ENCODE measurements at places on chromosomes 4 and X.

GRCh38 chrX:119899125-119899524 lies 3.4 kb downstream of the AKAP14 start:
- no peak for DNase-seq

- no peak for DNase-seq
These were observed 34.2 kb upstream of the ARX start for GRCh38 chrX:25049971-25050370.

GRCh38 chr4:77074381-77074831 lies 1.4 kb downstream of the CCNI start:
- no peak for DNase-seq

DNA sequence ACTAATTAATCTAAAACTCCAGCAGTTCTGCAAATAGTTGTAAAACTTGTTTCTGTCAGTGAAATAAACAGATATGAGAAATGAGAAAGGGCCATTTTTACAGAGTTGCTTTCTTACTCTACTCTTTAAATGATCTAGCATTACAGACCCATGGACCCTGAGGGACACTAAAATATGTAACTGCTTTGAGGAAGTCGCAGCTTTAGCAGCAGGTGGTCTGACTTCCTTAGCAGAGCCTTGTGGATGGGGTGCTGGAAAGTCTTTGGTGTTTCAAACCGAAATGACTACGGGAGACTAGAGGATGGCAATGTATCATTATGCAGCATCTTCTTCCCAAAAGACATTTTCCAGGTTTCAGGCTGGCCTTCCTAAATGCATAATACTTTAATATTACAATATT lies 18.7 kb downstream of the SHISA3 start:
- no peak for DNase-seq

DNA sequence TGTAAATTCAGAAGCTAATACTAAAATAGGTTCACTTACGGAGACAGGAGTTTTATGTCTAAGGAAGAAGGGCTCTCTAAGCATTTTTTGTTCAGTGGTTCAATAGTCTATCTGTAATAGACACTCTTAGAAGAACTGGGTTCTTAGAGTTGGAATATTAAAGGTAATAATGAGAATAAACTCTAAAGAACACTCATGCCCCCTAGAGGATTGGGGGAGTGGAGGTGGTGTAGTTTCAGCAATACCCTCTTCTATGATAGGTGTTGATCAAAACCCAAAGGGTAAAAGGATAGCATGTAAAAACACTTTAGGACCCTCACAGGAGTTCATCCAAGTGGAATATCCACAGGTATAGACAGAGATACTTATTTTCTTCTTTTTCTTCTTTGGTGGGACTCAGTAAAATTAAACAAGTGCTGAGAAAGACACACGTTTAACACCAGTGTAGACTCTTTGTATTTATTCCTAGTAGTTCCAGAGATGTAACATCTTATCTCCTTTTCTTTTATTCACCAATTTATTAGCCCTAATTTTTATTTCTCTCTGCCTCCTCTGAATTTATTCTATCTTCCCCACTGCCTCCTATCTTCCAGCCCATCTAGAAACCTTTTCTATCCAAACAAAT lies 25.7 kb upstream of the MND1 start:
- DNase-seq = peak; percentile 58

- DNase-seq = no peak
These were observed 20.6 kb downstream of the SH3D19 start for GRCh38 chr4:151304755-151305154.

DNA sequence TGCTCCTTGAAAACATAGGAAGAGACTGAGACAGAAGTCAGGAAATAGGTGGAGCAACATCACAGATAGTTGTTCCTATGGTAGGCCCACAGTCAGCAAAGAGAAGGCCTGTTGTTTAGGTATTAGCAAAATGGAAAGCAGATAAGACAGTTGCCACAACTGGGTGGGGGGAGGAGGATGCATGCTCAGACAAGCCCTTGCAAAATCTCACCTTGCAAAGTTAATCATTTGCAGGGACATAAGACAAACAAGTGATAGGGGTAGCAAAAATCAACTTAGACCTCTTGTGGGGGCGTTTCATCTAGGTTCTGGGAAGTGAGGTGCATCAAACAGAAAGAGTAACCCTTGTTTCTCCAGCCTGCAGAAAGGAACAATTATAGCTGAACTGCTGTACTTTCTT lies 30.7 kb downstream of the SERPINA7 start:
- DNase-seq = no peak

GRCh38 chrX:2391869-2392606 lies 108.7 kb downstream of the DHRSX start:
- DNase-seq = no peak

DNA sequence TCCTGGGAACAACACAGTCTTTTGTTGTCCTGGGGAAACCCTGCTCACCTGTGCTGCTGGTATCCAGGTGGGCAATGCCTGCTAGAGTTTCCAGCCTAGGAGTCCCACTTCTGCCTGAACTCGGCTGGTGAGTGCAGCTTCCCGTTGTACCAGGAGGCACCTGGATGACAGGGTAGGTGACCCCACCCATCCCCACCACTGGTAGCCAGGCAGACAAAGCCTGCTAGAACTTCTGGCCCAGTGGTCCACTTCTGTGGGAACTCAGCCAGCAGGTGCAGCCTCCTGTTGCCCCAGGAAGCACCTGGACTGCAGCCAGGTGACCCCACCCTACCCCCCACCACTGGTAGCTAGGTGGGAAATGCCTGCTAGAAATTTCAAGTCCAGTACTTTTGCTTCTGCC lies 9.7 kb upstream of the TCEAL2 start:
- DNase-seq = no peak

- DNase-seq = no peak
These were observed 814 bp upstream of the LOC101059915 start for GRCh38 chrX:71666240-71667223.

DNA sequence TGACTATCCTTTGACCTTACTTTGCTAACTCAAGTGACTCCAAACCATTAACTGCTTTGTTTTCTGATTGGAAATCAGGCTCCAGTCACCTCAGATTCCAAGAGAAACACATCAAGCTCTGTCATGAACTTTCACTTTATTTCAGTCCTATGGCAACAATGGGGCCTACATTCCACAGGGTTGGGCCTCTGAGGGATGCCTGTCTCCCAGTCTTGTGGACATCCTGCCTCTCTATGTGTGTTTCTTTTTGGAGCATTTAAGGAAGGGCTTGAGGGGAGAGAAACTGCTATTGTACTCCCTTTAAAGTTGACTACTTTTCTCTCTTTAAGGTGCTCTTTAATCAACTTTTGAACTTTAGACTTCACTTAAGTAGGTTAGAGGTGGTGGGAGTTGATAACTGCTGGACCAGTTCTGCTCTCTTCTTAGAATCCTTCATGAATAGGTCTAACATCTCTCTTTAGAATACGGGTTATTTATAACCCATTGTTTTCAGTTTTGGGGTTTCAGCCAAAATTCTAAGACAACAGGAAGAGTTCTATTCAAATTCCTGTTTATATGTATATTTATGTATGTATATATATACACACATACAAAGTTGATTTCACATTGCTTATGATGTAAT lies 274.3 kb upstream of the NR3C2 start:
- no peak for DNase-seq

DNA sequence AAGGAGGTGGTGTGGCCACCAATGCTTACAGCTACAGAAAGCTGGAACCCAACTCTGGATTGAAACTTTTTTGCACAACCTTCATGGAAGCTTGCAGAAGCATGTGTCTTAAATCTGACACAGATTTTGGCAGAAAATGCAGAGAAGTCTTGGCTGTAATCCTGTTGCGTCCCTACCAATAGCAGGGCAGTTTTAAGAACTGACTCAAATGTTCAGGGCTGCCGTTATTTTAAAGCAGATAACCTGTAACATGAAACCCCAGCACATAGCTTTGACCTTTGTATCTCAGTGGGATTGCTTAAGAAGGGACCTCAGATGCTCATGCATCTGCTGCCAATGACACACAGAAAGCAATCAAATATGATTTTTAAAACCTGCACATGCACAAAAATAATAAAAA lies at the start of gene VEGFD:
Gene VEGFD (minus strand): TSS at position 110 of the 400 bp plus-strand sequence. CDS start 467 bp downstream, outside the sequence.
- DNase-seq = no peak

DNA sequence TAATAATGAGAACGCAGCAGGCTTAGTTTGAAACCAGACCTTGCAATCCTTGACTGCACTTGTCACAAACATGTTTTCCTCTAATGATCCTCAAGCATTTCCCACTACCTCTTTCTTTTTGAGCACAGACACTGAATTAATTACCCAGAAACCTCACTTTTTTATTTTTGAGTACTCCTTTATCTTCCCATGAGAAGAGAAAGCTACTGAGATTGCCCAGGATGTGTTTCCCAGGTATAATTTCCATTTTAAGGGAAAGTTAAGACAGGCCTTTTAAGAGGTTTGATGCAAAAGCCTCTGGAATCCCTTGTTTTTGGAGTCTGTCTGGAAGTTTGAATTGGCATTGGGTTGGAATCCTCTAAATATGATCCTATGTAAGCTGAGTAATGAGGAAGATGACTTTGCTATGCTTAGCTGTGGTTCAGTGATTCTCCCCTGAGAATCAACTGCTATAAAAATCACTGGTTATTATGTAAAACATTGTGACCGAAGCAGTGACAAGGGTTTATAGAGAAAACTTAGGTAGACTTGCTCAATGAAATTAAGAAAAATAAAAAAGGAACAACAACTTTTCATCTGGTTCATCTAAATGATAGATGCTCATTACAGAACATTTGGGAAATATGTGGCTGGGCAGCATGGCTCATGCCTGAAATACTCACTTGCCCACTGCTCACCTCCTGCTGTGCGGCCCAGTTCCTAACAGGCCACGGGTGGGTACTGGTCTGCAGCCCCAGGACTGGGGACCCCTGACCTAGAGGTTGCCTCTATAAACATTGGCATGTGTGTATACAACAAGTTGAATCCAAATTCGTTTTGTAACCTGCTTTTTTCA lies 10.8 kb upstream of the RHOH start:
- DNase-seq = peak; percentile 52

DNA sequence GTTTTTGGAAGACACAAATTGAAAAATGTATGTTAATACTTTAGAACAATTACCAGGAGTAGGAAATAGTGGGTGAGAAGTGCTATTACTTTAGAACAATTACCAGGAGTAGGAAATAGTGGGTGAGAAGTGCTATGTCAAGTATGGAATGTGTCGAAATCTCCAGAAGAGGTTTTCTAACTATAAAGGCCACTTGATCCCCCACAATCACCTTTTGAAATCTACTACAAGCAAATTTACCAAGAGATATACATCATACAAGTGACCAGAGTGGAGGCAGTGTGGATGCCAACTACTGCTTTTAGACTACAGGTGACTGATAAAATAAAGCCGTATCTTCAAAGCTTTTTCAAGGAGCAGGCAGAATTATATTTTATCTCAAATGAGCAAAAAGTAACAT lies 43.1 kb downstream of the MAB21L2 start:
- no peak for DNase-seq

DNA sequence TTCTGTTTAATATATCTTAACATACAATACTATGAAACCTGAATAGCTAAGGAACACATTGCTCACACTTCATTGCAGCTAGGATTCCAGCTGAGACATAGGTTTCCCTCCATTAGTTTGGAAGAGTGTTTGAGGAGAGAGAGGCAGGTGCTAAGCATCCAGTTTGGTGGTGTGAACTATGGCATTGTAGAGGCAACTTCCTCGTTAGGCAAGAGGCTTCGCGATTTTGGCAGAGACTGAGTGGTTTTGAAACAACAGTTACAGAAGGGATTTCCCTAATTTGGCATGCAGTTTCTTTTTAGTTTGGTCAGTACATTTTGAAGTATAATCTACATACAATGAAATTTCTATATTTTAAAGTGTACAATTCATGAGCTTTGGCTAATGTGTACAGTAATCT lies 117.1 kb upstream of the BMP3 start:
- no peak for DNase-seq

GRCh38 chr4:20870436-20870835 lies 170.2 kb downstream of the PACRGL start:
- no peak for DNase-seq

DNA sequence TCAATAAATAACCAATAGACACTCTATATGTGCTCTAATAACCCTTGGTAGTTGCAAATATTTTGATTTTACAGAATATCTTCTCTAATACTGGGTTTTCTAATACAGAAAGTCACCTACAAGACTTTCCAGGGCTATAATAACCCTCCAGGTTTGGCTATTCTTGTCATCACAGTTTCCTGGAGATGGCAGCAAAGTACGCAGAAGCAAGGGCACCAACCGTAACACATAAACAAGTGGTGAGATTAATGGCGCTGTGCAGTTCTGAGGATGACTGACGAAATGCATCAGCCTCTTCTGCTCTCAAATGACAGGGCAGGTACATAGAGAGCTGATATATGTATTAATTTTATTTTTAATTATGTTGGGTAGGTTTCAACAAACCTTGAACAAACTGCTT lies 122.4 kb downstream of the C4orf33 start:
- no peak for DNase-seq

DNA sequence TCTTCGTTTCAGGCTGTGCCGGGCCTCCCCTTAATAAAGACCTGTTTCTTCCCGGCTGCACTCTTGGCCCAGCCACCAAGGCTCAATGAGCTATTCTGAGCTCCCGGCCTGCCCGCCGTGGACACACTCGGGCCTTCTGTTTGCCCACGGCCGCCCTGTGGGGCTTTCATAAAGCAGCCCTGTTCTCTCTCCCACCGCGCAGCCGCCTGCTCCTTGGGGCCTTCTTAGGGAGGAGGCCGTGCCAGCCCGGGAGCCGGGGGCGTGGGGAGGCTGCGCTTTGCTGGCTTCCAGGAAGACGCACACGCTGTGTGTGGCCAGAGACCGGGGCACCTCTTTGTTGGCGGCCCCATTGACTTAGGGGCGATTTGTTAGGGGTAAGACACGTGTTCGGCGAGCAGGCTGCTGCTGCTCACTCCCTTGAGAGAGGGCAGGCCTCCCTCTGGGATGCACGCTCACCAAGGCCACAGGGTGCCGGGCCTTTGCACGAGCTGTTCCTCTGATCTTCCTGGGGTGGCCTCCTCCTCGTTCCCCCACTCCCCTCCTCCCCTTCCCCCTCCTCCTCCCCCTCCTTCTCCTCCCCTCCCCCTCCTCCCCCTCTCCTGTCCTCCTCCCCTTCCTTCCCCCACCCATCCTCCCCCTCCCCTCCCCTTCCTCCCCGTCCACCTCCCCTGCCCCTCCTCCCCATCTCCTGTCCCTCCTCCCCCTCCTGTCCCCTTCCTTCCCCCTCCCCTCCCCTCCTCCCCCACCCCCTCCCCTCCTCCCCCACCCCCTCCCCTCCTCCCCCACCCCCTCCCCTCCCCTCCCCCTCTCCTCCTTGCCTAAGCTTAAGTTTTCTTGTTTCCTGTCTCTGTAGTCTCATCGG lies 11.3 kb downstream of the BLOC1S4 start:
- DNase-seq = no peak

DNA sequence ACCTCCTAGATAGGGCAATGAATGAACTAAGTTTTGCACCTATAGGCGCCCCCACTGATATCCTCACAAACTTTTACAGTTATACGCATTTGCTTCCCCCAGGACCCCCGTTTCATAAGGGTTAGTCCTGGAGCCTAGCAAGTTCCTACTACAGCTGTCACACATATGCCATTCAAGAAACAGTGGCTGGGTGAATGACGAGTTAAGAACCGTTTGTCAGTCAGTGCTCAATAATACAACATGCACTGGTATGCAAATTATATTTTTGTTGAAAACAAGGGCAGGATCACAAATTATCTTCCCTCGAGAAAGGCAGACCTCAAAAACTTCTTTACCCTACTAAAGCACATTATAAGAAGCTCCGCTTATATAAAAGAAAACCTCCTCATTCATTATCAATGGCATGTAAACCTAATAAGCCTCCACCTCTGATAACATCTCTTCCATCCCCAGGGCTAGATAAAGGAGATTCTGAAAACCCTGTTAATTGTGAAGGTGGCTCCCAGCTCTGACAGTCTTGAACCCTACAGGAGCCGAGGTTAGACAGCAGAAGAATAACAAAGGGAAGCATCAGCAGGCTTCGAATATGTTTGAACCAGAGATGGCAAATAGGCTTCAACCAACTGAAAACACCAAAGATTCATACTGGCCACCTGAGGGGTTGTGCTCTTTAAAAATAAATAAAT lies 40.3 kb downstream of the AFAP1 start:
- no peak for DNase-seq
